ENCODE measurements at places on chromosomes 4 and X.

DNA sequence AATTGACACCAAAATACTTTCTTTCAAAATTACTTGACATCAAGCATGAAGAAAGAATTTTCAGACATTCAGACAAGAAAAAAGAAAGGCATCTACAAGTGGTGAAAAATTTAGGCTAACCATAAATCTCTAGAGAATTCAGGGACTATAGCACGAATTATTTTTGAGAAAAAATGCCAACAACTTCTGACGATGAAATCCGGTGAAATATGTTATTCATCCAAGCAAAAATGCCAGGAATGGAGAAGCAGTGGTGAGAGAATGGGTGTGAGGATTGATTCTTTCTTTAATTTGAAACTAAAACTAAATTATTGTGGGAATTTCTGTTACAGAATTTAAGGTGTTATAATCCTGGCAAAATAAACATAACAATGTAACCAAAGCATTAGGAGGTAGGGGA is 69.4 kb upstream of the SORBS2 start:
- peak; percentile 18 for DNase-seq

DNA sequence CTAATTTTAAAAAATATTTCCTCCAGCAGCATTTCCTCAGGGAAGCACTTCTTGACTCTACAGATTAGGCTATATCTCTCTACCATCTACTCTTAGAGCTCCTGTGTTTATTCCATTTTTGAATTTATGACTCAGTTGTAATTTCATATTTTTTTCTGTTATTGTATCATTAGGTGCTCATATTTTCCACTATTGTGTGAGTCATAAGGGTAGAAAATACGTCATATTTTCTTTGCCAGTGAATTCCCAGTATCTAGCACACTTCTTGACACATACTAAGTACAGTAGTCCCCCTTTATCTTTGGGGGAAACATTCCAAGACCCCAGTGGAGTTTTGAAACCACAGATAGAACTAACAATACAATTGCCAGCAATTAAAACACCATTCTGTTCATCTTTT is 431.2 kb downstream of the GASK1B start:
- no peak for DNase-seq

GRCh38 chr4:4919927-4920326 is 60.5 kb downstream of the MSX1 start:
- peak; percentile 9 for DNase-seq

GRCh38 chr4:3246458-3247398 is 2.2 kb upstream of the MSANTD1 start:
- DNase-seq = no peak

DNA sequence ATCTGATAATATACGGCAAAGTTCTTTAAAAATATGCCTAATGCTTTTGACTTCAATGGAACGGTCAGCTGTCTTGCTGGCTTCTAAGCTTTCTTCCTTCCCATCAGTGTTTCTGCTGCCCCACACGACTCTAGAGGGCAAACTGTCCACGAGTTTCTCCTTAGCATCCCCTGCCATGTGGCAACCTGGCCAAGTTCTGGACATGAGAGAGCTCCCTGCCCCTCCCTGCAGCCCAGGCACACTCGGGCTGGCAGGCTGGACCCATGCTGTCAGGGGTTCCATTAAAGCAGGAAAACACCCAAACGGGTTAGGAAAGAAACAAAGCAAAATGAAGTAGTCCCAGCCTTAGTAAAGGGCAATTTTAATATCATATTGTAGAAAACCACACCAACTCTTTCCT is 38.8 kb downstream of the KDR start:
- DNase-seq = no peak

DNA sequence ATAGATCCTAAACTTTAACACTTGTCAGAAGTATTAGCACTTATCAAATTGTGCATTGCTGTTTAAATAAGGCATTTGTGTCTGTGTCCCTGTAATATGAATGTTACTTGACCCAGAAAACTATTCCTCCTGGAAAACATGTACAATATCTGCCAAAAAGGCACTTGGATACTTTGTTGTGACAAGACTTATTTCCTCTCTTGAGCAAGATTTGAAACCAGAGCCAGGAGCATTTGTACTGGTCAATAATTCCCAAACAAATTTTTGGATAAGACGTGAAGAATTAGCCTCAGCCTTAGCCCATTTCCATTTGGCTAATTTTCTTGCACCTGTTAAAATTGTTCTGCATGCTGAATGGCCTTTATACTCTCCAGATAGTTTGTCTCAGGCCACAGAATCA is 176.3 kb upstream of the GK2 start:
- DNase-seq = no peak

DNA sequence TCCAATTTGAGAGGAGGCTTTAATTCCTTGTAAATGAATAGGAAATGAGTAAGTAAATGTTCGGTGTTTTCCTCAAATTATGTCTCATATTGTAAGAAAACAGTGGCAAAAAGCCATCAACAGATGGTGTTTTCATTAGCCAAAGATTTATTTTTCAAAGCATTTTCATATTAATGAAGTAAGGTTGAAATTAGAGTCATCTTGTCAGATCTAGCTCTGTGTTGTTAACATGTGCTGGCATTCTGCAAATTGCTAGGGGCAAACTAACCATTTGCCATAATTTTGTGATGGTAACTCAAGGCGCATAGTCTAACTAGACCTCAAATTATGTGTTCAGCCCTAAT is 24.7 kb downstream of the MID2 start:
- DNase-seq = no peak

DNA sequence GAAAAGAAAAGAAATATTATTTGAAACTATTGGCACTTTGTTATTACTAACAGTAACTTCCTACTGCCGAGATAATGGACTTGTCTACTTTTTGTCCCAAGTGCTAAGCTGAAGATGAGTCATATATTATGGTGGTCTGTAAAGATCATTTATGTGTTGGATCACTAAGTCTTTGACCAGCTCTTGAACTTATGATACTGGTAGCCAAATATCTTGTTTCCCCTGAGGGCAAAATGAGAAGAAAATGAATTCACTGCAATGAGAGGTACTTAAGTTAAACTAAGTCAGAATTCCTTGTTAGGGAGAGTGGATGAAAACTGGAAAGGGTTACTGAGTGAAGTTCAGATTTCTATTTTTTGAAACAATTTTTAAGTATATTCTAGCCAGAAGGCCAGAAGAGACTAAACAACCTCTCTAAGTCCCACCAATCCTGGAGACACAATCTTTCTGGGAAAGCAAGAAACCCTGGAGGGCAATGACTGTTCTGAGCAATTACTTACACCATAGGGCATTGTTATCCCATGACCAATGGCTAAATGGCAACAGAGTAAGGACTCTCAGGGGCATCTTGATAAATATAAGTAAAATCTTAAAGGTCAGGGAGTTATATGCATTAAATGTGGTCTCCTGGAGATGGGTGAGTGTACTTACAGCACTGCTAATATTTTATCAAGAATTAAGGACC is 287.7 kb downstream of the STIM2 start:
- no peak for DNase-seq

DNA sequence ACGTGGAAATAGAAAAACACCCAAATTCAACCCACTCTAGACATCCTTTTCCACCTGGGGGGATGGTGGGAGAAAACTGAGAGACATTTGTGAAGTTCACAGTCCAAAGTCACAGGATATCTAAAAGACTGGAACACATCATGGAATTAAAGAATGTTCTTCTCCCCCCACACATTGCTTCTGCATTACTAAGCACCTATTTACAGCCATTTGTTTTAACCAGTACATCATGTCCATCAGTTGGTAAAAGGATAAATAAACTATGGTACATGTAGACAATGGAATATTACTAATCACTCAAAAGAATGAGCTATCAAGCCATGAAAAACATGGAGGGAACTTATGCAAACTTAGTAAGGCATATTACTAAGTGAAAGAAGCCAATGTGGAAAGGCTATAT is 185.5 kb upstream of the ANXA10 start:
- no peak for DNase-seq

Data from fibroblast of the conjunctiva (primary cell).